CD4-positive, alpha-beta T cell treated with Interleukin-4 for 4 hours (primary cell): ENCODE measurements at places on chromosomes 12 and 14.

DNA sequence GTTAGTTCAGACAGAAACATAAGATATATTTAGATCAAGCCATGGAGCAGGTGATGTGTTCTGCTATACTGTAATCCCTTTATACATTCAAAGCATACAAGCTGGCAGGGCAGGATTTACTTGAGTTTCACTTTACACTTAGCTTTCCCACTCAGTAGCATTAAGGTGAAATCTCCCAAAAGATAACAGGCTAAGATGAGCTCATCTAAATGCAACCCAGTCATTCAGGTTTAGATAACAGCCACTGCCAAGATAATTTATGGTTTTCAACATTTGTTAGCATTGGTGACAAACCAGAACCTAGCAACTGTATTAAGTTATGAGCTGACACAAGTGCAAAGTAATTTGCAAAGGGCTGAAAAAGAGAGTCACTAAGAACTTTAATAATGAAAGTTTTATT is 925.1 kb upstream of the ATXN7L3B start:
- no peak for DNase-seq

DNA sequence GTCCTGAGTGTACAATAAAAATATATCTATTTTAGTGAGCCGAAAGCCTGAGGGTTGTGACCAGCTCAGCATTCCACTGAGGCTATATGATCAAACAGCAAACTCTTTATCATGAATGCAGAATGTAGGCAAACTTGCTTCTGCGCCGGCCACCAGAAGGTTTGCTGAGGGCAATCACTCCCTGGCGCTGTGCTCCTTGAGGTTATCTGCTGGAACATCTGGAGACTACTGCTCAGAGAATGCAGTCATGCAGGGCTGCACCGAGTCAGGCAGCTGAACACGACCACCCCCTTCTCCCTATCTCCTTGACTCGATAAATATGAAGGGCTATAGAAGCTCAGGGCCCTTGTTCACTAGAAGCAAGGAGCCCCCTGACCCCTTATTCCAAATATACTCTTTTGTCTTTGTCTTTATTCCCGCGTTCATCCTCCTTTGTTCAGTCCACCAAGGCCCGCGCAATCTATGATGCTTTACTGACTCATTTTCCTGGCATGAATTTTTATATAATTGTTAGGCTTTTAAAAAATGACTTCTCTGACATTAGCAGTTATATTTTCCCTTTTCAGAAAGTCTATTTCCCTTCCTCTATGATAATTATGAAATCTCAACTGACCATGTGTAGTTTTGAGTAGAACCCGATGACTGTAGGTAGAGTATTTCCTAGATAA is 1089.3 kb downstream of the SLC16A7 start:
- no peak for DNase-seq

GRCh38 chr14:104149617-104150135 is 11.3 kb downstream of the KIF26A start:
- DNase-seq = no peak

DNA sequence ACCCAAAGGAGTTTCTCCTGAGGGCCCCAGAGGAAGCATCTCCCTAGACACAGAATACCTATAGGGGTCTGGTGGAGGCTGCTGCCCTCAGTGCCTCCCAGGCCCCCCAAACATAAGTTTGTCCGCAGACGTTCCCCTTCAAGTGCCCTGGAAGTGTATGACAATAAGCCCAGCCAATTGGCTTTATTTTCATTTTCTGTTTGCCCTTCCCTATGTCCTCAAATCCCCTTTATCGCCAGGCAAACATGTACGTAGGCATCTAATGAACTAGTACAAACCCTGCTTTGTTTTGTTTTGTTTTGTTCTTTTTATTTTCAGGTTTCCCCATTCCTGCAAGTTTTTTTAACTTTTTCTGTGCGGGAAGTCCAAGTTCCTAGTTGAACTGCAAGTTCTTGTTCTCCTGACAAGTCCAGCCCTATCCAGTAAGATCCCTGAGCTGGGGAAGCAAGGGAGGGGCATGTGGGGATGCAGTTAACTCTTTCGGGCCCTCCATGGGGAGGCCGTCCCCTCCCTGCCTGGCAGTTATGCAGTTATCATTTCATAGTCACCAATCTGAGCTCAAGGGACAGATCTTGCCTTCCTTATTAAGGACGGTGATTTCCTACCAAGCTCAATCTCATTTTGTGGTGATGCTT is 141.9 kb downstream of the KCNA5 start:
- no peak for DNase-seq

GRCh38 chr12:7485095-7485494 is 18.5 kb downstream of the CD163 start:
- no peak for DNase-seq

GRCh38 chr14:101884089-101884933 is 80.1 kb upstream of the DYNC1H1 start:
- no peak for DNase-seq

GRCh38 chr12:47570151-47570550 is 135.7 kb downstream of the RPAP3 start:
- DNase-seq = no peak

- no peak for DNase-seq
These were observed 129.4 kb downstream of the SMOC1 start for GRCh38 chr14:70008284-70009262.

DNA sequence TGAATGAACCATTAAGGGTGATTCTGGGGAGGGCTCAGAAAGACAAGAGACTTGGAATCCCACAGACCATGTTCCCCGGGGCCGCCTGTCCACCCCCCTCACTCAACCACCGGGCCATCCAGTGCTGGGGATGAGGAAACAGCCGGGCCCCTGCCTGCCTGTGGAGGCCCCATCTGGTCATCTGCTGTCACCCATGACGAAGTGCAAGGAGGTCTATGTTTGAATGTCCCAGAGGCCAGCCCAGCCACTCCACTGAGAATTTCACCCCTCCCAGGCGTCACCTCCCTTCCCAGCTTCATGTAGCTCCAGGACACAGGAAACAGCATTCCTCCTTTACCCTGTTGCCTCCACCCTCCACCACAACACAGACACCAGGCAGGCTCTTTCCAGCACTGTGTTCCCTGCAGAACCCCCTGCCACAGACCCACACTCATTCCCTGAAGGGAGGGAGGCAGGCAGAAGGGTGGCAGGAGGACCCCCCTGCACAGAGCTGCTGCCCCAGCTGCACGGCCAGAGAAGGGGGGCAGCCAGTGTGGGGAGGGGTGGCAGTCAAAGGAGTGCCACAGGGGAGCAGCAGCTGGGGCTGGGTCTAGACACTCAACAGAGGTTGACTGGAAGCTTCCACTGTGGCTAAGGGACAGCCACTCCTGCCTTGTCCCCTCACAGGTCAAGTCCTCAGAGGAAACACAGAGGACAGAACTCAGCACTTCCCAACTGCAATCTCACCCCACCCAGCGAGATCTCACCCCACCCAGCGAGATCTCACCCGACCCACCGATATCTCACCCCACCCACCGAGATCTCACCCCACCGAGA is 50.3 kb upstream of the PPP2R5C start:
- DNase-seq = no peak

DNA sequence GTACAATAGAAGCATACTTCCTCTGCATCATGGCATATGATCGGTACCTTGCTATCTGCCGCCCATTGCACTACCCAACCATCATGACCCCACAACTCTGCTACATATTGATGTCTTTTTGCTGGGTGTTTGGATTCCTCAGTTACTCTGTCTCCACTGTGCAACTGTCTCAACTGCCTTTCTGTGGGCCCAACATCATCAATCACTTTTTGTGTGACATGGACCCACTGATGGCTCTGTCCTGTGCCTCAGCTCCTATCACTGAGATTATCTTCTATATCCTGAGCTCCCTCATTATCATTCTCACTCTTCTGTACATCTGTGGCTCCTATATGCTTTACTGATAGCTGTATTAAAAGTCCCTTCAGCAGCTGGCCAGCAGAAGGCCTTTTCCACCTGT is 13.9 kb upstream of the OR11H6 start:
- DNase-seq = no peak

DNA sequence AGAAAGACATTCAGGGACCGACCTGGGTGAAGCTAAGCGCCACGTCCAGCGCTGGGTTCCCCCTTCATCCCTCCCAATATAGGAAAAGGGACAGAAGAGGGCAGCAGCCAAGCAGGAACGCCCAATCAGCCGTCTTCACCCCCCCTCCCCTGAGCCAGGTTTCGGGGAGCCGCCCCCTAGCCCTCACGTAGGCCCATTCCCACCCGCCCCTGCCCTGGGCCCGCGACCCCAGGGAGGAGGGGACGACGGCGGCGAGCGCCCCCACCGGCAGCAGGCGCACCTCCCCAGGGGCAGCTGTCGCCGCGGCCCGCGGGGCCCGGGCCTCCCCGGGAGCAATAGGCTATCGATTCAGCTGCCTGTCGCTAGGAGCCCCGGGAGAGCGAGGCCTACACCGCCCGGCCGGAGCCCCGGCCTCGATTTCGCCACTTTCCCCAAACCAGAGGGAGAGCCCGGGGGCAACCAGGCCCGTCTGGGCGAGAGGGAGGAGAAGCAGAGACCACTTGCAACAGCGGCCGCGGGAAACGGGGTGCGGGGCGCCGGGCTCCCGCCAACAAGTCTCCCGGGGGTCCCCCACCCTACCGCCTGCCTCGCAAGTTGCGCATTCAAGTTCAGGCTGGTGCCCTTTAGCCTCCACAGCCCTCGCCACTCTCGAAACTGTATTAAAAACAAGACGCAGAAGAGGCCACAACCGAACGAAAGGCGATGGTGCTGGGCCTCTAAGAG is 1.3 kb downstream of the DCAF5 start:
- DNase-seq = peak; percentile 77

- no peak for DNase-seq
These were observed 4.8 kb downstream of the ARHGAP9 start for GRCh38 chr12:57474862-57475261.

DNA sequence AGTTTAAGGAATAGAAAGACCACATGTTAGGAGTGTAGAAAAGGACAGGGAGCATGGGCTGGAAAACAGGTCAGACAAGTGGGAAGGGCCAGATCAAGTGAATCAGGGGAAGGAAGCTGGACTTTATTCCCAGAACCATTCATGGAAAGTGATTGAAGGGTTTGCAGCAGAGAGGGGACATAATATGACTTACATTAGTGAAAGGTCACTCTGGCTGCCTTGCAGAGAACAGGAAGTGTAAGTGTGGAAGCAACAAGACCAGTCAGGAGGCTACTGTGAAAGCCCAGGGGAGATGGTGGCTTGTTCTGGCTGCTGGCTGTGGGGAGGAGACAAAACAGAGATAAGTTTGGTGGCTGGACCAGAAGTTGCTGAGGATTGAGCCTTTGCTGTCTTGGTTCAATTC is 69.1 kb downstream of the VCPKMT start:
- no peak for DNase-seq

DNA sequence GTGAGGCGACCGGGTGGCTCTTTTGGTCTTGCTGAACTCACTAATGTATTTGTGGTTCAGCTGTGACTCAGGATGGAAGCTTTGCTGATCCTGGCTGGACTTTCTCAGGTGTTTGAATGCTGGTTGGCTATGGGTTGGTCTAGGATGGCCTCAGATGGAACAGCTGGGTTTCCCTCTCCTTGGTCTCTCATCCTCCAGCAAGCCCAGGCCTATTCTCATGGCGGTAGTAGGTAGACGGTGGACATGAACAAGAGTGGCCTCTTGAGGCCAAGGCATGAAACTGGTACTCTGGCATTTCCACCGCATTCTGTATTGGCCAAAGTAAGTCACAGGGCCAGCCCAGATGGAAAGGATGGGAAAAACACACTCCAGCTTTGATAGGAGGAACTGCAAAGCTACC is 11.8 kb upstream of the POLR3B start:
- DNase-seq = no peak

DNA sequence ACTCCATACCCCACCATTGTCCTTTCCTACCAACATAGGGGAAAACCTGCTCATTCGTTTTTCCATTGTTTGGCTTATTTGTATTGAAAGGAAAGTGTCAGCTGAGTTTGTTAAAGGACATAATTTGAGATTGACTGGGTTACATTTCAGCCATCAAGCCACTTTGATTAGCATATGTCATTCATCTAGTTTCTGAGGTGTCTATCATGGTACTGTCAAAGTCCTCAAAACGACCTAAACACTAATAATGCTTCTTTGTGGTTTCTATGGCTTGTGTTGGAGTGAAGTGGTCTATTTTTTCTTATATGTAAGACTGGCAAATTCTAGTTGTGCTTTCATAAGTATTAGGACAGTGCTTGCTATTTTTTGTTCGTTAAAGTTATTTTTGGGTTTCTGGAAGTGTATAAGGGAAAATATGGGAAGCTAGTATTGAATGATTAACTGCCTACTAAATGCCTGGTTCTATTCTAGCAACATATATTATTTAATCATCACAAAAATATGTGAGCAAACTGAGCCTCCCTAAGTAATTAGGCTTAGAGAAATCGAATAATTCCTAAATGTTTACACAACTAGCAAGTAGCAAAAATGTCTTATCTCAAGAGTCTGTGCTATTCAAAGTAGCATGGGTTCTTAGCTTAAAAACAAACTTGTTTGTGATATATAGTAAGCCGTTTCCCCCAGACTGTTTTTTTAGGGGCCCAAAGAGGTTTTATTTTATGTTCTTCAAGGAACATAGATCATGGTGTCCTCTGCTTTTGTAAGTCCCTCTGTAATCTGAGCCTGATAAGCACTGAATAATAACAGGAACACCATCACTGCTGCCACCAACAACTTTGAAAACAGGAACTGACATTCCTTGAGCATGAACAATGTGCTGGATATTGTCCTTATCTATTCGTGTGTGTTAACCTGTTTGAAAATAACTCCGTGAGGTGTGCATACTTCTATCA is 67.1 kb downstream of the DERA start:
- DNase-seq = no peak

DNA sequence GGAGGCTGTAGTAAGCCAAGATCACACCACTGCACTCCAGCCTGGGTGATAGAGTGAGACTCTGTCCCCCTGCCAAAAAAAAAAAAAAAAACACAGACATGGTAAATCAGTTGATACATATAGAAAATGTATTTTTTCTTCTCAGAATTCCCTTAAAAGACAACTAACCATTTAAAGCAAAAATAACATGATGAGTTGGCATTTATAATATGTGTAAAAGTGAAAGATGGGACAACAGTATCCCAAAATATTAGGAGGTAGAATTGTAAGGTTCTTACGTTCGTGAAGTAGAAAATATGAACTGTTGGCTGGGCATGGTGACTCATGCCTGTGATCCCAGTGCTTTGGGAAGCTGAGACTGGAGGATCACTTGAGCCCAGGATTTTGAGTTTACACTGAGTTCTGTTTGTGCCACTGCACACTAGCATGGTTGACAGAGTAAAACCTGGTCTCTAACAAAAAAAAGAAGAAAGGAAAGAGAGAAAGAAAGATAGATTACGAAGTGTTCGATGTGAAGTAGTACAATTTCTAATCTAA is 296.7 kb downstream of the FBXL14 start:
- no peak for DNase-seq

DNA sequence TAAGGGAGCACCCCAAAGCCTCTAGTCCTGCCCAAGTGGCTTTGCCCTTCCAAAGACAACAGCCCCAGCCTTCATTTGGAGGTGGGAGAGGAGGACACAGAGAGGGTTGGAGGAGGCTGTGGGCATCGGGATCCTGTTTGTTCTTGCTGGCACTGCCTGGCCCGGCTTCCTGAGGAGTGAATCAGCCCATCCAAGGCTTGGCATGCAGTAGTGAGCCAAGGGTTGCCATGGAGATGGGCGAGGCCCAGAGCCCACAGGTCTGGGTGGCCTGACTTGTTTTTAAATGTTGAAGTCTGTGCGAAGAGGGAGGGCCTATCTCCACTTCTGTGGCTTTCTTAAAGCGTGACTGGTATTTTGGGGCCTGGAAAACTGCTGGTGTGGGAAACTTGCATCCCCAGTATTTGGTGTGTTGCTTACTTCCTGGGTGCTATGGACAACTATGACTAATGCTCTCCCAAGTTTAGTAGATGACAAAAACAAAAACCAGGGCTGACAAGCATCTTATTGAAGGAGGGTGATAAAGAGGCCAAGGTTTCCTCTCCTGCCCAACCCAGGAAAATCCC is 15.8 kb downstream of the CD9 start:
- DNase-seq = no peak
